ENCODE measurements at places on chromosomes 3 and 15.

GRCh38 chr15:60476713-60477112, 2.2 kb downstream of the ICE2 start:
- DNase-seq: no peak

GRCh38 chr3:43964640-43965039, 273.9 kb downstream of the ABHD5 start:
- no peak for DNase-seq

DNA sequence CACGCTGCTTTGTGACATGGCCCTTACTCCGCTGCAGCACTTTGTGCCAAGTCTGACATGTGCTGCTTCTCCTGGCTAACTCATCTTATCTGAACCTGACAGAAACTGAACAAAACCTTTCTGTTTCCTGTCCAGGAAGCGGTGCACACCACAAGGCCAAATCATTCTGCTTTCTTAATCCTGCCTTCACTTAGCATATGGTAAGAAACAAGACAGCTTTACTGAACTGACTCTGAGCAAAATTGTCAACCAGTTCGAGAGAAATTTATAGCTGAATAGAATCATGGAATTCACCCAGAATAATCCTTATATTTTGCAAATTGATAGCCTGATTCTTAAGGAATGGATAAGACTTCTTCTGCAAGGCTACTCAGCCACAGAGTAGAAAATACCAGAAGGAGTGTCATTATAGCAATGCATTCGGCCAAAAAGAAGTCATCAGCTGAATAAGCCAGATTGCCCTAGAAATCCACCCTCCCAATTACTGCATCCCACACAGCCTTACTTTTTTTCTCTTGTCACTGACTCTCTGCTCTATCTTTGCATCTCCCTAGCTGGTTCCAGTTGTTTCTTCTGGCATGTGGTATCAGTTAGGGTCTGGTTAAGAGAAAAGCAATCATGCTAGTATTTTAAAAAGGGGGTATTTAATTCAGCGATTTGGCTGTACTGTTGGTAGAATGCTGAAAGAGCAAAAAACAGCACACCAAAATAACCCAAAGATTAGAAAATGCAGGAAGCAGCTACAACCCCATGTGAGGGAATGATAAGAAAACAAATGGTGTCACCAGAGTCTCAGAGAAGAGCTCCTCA, 41.6 kb upstream of the STRIT1 start:
- DNase-seq: no peak

DNA sequence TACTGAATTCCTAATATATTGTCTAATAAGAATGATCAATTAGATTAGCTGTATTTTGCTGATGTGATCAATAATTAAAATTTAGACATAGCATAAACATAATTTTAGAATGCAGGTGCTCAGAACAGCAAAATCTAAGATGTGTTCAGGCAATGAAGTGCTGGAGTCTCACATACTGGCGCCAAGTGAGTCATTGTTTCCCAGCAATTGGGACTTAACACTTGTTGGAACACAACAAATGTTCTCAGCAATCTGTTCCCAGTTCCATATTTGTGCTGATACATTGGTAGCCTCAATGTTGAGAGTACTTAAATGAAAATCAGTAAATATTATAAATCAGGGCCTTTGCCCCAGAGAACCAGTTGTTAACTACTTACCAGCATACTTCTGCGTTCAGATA, 619.0 kb downstream of the ROBO1 start:
- DNase-seq: no peak

DNA sequence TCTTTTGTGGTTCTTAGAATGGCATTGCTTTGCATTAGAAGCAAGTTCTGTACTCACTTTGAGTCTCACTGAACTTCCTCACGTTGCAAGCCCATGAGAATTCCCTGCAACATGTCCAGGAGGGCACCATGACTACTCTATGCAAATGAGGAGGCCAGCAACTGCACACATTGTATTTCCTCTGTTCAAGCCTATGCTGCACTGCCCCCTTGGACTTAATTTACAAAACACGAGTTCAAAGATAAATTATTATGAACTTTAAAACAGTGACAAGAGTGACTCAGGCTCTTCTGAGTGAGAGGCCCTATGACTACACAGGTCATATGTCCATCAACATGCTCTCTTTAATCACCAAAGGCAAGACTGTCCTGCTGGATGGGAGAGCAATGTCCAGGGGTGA, 484.2 kb upstream of the ATP11B start:
- no peak for DNase-seq

- DNase-seq: no peak
Observed at GRCh38 chr3:139342054-139342453, 1.8 kb upstream of the MRPS22 start.

GRCh38 chr3:58003093-58003492, 5.1 kb upstream of the FLNB start:
- no peak for DNase-seq

DNA sequence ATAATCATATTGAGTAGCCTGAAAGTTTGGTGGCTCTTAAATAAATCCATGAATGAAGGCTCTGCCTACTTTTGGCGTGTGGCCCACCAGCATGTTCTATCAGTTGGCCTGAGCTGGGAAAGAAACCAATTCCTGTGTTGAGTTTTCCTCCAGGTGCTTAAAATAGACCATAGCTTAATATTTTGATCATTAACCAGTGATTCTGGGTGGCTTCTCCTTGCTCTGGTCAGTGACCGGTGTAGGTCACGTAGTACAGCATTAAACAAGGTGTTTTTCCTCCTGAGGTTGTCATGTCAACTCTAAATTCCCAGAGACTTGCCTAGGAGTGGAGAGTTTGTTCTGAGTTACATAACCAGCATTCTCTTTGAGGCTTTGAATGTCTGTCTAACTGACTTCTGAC, 1.3 kb downstream of the HHLA2 start:
- DNase-seq: no peak

DNA sequence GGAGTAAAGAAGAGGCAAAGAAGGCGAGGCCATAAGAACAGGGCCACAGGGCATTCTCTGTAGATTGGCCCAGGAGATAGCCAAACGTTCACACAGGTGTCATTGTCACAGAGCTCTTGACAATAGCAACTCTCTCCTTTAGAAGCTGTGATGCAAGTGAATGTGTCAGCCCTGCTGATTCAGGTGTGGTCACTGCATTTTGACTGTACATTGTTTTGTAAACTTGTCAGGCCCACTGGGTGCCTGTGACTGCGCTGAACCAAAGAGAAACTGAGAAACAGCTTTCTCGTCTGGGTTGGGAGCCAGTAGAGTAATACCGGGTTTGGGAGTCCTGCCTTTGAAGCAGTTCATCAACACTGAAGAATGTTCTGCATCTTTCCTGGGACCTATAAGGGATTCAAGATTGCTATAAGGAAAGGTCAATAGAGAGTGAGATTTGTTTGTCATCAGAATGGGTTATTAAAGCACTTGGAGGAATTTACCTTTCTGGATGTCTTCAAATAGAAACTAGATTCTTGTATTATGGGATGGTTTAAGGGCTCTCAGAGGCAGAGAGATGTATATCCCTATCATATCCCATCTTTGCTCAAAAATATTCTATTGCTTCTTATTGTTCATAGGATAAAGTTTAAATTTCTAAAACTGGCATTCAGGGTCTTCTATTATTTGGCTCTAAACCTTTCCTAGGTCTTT, 45.4 kb downstream of the TMEM45A start:
- no peak for DNase-seq

DNA sequence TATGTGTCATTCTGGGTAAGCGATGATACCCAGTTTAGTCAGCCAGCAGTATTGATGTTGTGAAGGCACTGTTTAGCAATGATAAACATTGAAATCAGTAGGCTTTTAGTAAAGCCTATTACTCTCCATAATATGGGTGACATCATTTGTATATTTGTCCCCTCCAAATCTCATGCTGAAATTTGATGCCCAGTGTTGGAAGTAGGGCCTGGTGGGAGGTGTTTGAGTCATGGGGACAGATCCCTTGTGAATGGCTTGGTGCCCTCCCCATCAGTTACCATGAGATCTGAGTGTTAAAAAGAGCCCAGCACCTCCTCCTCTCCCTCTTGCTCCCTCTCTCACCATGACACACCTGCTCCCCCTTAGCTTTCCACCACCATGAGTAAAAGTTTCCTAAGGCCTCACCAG, 31.4 kb upstream of the FAN1 start:
- no peak for DNase-seq

DNA sequence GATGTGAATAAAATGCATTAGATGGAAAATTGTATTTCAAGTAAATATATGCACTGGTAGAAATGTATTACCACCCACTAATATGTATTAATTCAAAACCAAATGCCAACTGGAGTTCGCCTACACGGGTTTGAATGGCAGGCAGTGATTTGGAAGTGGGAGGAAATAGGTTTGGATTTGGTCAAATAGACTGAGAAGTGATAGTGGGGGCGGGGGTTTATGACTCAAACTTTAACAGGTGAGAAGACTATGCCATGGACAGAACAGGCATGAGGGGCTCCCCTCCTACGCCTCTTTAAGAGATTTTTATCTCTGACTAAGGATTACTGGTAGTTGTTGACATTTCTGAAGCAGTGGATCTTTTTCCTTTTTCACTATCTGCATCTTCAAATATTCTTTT, 677.8 kb downstream of the NTRK3 start:
- DNase-seq: no peak

GRCh38 chr3:197000211-197000610, 29.4 kb downstream of the MELTF start:
- DNase-seq: no peak

DNA sequence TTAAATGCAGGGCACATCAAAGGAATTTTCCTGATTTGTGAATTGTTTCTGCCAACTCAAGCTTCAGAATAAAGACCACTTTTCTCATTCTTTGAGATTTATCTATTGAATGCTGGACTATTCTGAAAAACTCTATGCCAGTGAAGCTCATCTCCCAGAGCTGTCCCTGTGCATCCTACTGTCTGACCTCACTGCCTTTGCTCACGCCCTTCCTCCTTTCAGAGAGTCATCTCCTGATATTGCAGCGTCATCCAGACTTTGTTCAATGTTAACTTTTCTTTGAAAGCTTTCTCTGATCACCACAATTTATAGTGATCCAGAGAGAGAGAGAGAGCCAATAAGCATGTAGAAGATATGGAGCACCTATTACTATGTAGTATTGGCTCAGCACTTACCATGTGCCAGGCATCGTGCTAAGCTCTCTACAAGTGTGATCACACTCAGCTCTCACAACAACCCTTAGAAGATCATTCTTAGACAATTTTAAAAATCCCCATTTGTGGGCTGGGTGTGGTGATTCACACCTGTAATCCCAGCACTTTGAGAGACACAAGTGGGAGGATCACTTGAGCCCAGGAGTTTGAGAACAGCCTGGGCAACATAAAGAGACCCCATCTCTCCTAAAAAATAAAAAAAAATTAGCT, 30.2 kb upstream of the TLE3 start:
- DNase-seq: no peak

DNA sequence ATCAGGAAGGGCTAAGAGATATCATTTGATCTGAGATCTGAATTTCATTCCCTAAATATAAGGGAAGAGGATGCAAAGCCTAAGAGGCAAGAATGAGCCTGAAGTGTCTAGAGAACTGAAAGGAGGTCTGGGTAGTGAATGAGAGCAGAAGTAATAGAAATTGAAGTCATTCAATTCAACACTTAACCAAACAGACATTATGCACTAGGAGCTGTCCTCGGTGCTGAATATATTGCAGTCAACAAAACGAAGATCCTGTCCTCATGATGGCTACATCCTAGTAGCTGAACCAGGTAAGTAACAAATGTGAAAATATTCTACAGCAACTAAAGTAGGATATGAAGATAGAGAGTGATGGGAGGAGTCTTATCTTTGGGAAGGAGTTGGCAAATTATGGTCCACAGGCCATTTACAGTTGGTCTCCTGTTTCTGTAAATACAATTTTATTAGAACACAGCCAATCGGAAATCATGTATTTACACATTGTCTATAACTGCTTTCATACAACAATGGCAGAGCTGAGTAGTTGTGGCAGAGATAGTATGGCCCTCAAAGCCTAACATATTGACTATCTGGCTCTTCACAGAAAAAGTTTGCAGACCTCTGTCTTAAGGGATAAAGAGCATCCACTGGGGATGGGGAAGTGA, 192.9 kb upstream of the CADPS start:
- no peak for DNase-seq

DNA sequence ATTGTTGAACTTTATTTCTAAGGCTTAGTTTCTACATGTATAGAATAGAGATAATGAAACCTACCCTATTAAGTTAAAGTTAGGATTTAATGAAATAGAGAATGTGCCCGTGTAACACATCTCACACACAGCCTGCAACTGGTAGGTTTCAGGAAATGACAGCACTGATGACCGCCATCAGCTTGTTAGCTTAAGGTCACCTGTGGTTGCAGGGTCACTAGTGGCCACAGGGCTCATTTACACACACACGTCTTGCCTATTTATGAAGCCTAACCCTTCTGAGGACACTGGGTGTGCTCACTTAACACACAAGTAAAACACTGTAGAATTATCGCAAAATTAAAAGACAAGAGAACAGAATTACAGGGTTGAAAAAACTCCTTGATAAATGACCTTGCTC, 20.1 kb downstream of the CHRM5 start:
- DNase-seq: no peak

GRCh38 chr3:24682141-24682547, 187.5 kb upstream of the THRB start:
- no peak for DNase-seq

- DNase-seq: no peak
Observed at GRCh38 chr3:19885468-19885867, 48.5 kb downstream of the EFHB start.

- no peak for DNase-seq
Observed at GRCh38 chr3:9902372-9903237, at the start of gene IL17RE. Gene IL17RE (plus strand): TSS chr3:9902848. CDS start chr3:9902933, 85 bp downstream.

- no peak for DNase-seq
Observed at GRCh38 chr3:194245975-194246561, 105.1 kb downstream of the CPN2 start.

DNA sequence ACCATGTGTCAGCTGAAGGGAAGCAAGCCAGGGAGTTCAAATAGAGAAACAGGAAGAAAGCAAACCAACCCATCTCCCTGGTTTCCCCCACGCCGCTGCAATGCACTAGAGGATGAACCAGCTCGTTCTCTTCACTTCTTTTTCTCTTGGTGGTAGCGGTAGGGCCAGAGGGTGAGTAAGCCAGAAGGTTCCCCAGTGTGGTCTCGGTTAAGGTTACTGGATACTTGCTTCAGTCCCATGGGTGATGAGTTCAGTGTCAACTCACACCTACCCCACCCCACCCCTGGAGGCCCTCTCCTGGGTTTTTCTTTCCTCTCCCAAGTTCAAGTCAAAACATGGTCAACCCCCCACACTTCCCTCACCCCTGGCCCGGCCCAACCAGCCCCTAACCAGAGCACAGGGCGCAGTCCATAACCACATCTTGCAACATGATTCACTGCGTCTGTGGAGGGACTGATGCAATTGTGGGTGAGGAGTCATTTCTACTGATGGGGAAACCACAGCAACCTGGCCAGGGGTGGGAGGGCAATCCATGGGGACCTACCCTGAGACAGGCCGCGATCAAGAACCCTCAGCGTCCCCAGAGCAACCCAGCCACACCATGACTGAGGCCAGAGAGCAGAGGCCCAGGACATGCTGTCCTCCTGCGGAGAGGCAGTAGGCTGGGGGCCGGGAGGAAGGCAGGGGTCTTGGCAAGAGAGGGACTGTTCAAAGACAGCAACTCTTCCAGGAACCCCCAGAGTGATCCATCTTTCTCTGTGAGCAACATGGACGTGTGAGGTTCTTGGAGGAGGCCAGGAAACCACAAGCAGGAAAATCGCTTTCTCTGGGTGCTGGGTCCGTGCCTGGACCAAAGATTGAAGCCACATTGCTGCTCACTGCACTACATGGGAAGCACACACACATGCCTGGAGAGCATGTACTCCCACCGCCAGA, 276.6 kb downstream of the UACA start:
- DNase-seq: no peak

GRCh38 chr3:128145279-128145678, 8.0 kb upstream of the EEFSEC start:
- no peak for DNase-seq

Measured in activated naive CD4-positive, alpha-beta T cell (primary cell).